ENCODE measurements at places on chromosomes 3 and 15. TPM values are rescaled to one million over a fixed set of nuclear protein-coding genes. Genes with fewer than 3 reads are reported as not detected.

Gene CXCR6
- 0.59 TPM for total RNA-seq

Gene C3orf85
- total RNA-seq = not detected

Gene P2RY14
- total RNA-seq = 1.1 TPM

Gene ARHGEF26
- total RNA-seq = 30.6 TPM

Gene ALDH1L1
- 7.9 TPM for total RNA-seq

Gene CCR2
- total RNA-seq = 0.72 TPM

Gene TMEM266
- total RNA-seq = 3.1 TPM

Gene ARL14
- not detected for total RNA-seq

Gene RAB7A
- 154 TPM for total RNA-seq

Data from suprapubic skin (tissue), 4 donors.